ENCODE measurements at places on chromosomes 11 and 22.
A peak's percentile ranks its signal among the peaks of the same experiment; 100 is the strongest.

DNA sequence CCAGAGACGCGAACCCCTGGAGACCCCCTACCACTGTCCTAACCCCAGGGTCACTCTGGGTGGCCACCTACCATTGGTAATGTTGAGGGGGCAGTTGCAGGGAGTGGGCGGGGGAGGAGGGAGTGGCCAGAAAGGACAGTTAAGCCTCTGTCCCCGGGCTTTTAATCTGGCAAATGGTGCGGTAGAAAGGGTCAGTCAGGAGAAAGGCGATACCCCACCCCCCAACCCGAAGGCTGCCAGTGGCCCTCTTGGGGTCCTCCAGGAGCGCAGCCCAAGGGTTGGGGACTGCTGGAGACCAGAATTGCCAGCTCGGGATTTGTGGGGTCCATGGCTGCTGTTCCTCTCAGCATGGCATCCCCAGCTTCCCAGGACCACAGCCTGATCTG is 742 bp downstream of the P2RY2 start:
- no peak for DNase-seq

GRCh38 chr11:82521427-82521826 is 212.2 kb downstream of the FAM181B start:
- no peak for DNase-seq

DNA sequence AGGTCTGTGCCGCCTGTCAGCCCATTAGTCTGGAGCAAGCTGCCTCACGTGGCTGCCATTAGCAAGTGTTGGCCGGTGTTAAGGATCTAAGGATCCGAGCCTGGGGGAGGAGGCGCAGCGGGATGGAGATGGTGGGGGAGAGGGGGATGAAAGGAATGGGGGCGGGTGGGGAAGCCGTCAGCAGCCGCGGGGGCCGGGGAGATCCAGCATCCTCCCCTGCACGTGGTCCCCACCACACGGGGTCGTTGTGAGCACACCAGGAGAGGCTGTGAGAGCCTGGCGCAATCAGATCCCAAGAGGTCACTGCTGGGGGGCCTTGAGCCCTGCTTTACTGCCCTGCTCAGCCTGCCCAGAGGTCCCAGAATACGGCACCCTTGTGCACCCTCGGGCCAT is 7.3 kb downstream of the CABP7 start:
- no peak for DNase-seq

DNA sequence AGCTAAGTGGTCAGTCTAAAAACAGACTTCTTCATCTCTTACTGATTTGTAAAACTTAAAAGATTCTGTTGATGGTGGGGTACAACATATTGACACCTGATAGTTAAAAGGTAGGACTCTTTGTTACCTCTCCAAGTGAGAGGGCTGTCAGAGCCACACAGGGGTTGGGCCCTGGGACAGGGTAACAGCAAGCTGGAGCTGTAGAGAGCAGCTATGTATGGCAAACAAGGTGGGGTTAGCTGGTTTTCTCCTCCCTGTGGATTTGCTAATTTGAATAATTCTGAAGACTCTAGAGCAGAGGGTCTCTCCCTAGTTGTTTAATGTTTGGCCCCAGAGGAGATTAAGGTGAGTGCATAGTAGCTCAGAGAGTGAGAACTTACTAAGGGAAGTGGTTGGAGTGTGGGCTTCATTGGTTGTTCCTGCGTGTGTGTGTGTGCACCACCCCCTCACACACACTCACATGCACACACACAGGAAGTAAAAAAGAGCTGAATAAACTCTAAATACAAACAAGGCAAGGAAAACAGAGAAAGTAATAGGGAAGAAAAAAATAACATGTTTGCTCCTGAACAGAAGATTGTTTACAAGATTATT is 9.2 kb upstream of the GAS2 start:
- peak; percentile 29 for DNase-seq

- DNase-seq: no peak
Measured at GRCh38 chr11:76699451-76700091, 29.0 kb upstream of the LRRC32 start.

- no peak for DNase-seq
Measured at GRCh38 chr22:39445678-39446077, 11.1 kb upstream of the MGAT3 start.

GRCh38 chr11:12719221-12719620 is 45.0 kb downstream of the TEAD1 start:
- DNase-seq: no peak

DNA sequence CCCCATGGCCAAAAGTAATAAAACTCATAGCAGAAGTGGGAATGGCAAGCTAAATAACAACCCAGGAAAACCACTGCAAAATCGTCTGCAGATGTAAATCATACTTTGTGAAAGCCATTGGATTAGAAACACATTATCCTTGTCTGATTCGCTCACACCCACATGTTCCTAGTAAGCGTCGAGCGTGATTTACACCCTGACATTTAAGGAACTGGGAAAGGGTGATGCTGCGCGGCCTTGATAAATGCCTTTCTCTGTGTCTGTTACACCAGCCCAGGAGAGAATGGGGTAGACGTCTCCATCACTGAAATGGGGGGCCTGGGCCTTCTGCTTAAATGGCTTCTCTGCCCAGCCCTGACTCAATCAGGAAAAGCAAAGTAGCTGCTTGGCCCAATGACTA is 162.7 kb downstream of the NTM start:
- no peak for DNase-seq

- no peak for DNase-seq
Measured at GRCh38 chr11:28956446-28956845, 848.3 kb downstream of the METTL15 start.

DNA sequence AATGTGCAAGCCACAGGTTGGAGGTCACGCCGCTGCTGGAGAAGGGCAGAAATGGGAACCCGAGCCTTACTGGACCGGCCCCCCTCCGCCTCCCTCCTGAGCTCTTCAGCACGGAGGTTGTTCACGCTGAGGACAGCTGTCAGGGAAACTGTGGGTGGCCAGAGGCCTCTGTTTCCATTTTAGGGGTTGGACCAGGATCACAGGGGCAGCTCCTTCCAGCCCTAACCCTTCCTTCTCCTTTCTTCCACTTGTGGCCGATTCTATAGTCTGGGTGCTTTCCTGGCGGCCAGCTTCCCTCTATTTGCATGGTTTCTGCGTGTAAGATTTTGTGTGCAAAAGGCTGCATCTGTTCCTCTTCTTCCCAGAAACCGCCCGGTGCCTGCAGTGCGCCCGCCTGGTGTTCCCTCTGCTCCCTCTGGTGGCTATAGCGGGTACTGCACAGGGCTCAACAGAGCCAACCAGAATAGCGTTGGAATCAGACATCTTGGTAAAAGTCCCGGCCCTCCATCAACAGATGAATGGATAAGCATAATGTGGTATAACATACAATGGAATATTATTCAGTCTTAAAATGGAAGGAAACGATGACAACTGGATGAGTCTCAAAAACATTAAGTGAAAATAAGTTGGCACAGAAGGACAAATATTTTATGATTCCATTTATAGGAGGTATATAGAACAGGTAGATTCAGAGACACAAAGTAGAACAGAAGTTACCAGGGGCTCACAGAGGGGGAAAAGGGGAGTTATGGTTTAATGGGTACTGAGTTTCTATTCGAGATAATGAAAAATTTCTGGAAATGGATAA is 8.4 kb upstream of the SLC22A8 start:
- peak; percentile 68 for DNase-seq
